ENCODE measurements at places on chromosomes 11 and 22.

- DNase-seq: no peak
Measured at GRCh38 chr22:44468973-44469372, 29.1 kb downstream of the RTL6 start.

DNA sequence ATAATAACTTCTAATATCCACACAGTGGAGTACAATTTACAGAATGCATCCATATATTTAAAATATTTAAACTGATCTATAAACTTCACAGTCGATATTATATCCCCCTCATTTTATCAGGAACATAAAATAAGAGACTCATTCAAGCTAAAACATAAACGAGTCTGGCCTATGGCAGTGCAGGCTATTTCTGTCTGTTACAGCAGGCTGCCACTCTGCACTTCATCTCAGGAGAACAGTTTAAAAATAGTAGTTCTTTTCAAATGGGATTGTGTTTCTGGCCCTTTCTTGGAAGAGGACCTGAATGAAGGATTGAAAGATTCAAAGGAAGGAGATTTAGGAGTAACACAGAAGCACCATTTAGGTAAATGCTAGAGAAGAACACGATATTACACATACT is 915.7 kb downstream of the NTM start:
- DNase-seq: no peak

DNA sequence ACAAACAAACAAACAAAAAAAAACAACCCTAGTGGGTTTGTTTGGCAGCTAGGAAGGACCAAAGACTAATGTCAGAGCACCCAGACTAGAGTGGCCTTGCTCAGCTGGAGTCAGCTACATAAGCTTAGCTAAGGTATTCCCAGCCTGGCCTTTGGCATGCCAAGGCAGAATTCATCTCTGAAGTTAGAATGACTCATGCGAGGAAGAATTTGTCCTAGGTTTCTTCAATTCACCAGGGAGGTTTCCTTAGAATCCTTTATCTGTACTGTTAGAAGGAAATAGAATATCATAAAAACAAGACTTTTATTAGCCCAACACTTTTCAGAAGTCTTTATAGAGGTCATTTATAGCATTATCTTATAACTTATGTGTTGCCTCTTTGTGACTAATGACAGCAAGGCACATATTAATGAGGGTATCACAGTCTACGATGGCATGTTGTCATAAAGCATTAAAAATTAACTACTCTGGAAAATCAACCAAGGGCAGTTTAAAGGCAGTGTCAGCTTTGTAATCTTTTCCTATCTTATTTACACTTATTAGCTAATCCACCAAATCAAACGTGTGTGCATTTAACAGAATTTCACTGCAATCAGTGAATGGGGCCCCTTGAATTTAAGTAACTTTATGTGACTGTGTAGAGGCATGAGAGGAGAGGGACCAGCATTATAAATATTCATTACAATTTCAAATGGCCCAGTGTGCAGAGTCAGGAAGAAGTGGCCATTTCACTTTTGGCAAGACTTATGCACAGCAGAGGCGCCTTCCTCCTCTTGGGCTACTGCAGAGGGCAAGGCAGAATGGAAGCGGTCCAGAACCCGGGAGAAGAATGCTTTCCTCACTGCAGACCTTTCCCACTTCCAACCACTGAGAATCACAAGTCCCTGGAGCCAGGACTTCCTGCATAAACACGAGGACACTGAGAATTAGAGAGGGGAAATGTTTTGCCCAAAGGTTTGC is 36.3 kb downstream of the SLC5A1 start:
- DNase-seq: no peak

DNA sequence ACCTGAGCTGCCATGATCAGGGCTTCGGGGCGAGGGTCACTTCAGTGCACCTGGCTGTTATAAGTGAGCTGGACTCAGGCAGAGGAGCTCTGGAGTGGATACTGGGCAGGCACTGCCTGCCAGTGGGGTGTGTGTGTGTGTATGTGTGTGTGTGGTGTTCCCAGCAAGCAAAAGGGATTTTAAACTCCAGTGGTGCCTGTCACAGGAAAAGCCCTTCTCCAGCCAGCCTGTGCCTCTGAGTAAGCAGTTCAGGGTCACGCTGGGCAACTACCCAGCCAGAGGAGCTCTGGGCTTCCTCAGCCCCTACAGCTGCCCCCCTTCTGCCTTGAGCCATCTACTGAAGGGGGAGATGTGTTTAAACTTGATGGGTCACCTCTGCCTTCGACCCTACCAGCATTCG is 109.0 kb downstream of the OSBP2 start:
- no peak for DNase-seq
